Lung microvascular endothelial cell (primary cell): ENCODE measurements at places on chromosomes 12 and 14. TPM values are rescaled to one million over a fixed set of nuclear protein-coding genes. Genes with fewer than 3 reads are reported as not detected.

The CLEC9A gene
- total RNA-seq, result not detected in 2 replicates

The GPR137C gene
- 0.44 and 0.79 TPM in 2 replicates for total RNA-seq

The MDGA2 gene
- total RNA-seq, result not detected in 2 replicates

The PMCH gene
- total RNA-seq, result not detected in 2 replicates

The PRKCH gene
- total RNA-seq, result 221 and 373 TPM in 2 replicates

The MYH6 gene
- total RNA-seq, result not detected in 2 replicates

The OASL gene
- under 0.01 and 0.22 TPM in 2 replicates for total RNA-seq

The GZMB gene
- not detected in 2 replicates for total RNA-seq

The USP44 gene
- total RNA-seq, result 0.87 and 1.8 TPM in 2 replicates

The HOXC11 gene
- total RNA-seq, result not detected in 2 replicates

The PPM1H gene
- total RNA-seq, result 0.40 and 1.3 TPM in 2 replicates

The SERPINA1 gene
- total RNA-seq, result not detected in 2 replicates
